ENCODE measurements at places on chromosomes 2 and 18.

GRCh38 chr2:214881647-214882202 lies 72.2 kb upstream of the BARD1 start:
- DNase-seq, result peak; percentile 58

DNA sequence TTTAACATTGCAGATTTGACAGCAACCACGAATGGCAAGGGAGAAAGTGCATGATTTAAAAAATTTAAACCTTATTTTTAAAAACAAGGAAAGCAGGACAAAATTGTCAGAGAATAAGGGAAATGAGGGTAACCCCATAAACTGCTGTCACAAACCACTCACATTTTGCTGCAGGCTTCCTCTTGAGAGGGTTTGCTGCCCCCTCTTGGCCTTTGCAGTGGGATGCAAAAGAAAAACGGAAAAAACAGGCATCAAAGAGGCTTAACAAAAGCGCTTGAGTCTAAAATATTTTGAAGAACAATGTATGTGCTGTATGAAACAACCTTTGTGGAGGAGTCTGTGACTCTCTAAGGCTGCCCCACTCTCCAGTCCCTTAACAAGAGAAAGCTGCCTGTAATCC lies 91.6 kb downstream of the TMX3 start:
- peak; percentile 40 for DNase-seq

GRCh38 chr2:240434728-240435456 lies 571 bp upstream of the GPC1 start:
- peak; percentile 26 for DNase-seq

- no peak for DNase-seq
Observed at GRCh38 chr18:59090966-59091603, 48.6 kb upstream of the SEC11C start.

GRCh38 chr18:27632706-27633105 lies 447.6 kb upstream of the CHST9 start:
- DNase-seq, result no peak

DNA sequence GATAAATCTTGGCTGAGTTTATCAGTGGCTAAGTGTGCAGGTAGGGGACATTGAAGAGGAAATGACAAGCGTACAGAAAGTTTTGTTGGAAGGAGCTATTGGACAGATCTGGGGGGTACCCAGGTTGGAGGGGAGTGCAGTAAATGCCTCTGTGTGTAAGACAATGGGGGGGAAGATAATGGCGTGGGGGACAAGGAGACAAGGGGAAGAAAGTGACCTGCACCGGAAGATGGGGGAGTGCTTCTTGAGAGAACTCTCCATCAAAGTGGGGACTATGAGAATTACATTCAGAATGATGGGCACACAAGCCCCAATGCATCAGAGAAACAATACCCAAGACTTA lies 190.0 kb downstream of the ALPK2 start:
- DNase-seq, result no peak

Data from LNCaP clone FGC (cell line).